Osteocyte (in vitro differentiated cells): ENCODE measurements at places on chromosomes 1 and 21. TPM values are rescaled to one million over a fixed set of nuclear protein-coding genes. Genes with fewer than 3 reads are reported as not detected.

The POU3F1 gene
- total RNA-seq, result 1.5 and 1.8 TPM in 2 replicates

The TMPRSS2 gene
- total RNA-seq, result 0.21 and 1.7 TPM in 2 replicates

DNA sequence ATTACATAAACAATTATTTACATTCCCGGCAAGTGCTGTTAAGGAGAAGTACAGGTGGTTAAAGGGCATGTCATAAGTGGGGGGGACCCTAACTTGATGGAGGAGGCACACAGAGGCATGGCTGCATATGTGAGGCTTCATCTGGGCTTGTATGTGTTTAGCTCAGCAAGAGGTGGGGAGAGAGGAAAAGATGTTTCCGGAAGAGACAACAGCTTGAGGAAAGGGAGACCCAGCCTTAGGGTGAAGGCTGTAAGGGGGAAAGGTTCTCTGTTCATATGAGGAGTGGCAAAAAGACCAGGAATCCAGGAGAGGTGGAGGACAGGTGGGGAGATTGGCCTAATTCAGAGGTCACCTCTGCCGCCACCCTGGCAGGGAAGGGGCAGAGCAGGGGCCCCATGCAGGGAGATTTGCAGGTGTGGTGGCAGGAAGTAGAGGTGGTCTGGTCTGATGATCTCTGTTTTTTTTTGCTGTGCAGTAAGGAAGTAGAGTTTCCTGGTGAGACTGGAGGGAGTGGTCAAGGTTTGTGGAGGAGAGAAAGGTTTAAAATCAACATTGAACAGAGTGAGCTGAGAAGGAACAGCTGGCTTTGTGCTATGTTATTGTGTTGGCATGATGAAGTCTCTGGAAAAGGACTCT, 9.0 kb downstream of the TRAF5 start:
- DNase-seq, result no peak

- DNase-seq, result no peak
Measured at GRCh38 chr1:85283475-85284199, 7.2 kb upstream of the BCL10 start.

DNA sequence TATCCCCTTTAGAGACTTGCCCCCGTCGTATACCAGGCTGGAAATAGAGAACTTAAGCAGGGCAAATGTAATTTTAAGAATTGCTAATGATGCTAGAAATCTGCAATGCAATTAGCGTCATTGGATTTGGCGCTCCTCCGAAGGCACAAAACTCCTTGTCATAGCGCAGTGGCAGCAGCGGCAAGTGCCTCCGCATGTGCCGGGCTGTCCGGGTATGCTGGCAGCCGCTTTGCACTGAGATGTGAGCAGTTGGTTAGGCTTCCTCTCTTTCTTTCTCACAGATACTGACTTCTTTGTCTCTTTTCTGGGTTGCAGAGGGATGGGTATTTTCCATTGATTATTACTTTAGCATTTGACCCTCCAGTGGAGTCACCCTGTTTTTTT, 193.4 kb upstream of the LMO4 start:
- no peak for DNase-seq

GRCh38 chr1:29096231-29096886, 27.3 kb downstream of the TMEM200B start:
- no peak for DNase-seq

DNA sequence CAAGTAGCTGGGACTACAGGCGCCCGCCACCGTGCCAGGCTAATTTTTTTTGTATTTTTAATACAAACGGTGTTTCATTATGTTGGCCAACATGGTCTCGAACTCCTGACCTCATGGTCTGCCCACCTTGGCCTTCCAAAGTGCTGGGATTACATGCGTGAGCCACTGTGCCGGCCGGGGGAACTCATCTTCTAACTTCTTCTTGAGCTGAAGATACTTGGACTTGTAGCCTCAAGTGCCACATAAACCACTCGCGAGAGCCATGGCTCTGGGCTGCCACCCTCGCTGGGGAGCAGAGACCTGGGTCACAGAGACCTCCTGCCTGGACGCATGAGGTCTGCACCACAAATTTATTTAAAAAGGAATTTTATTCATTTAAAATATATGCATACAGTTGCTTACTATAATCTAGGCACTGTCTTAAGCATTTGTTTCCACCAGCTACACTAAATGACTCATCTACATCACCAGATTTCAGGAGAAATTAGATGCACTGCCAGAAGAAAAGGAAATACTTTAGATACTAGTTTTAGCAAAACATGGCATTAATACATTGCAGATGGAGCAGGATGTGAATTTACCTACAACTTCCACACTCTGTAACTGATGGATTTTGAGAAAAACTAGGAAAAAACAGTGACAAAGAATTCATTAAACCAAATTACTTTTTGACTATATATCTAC, 29.9 kb upstream of the PUM1 start:
- no peak for DNase-seq

The PRRC2C gene
- total RNA-seq, result 152 and 179 TPM in 2 replicates

The TSPAN2 gene
- total RNA-seq, result 3.1 and 3.5 TPM in 2 replicates

GRCh38 chr1:47663286-47663685, 225.4 kb downstream of the FOXD2 start:
- DNase-seq, result no peak

- no peak for DNase-seq
Measured at GRCh38 chr1:58994664-58995063, 210.8 kb upstream of the JUN start.

The DNALI1 gene
- 9.4 and 10.5 TPM in 2 replicates for total RNA-seq

GRCh38 chr1:116510361-116510760, 60.5 kb downstream of the CD58 start:
- no peak for DNase-seq

GRCh38 chr1:89361681-89362080, 2.2 kb upstream of the GBP6 start:
- no peak for DNase-seq

The KIAA0040 gene
- total RNA-seq, result 0.73 and 1.6 TPM in 2 replicates

- DNase-seq, result no peak
Measured at GRCh38 chr1:95145493-95145892, 28.3 kb downstream of the TLCD4 start.

DNA sequence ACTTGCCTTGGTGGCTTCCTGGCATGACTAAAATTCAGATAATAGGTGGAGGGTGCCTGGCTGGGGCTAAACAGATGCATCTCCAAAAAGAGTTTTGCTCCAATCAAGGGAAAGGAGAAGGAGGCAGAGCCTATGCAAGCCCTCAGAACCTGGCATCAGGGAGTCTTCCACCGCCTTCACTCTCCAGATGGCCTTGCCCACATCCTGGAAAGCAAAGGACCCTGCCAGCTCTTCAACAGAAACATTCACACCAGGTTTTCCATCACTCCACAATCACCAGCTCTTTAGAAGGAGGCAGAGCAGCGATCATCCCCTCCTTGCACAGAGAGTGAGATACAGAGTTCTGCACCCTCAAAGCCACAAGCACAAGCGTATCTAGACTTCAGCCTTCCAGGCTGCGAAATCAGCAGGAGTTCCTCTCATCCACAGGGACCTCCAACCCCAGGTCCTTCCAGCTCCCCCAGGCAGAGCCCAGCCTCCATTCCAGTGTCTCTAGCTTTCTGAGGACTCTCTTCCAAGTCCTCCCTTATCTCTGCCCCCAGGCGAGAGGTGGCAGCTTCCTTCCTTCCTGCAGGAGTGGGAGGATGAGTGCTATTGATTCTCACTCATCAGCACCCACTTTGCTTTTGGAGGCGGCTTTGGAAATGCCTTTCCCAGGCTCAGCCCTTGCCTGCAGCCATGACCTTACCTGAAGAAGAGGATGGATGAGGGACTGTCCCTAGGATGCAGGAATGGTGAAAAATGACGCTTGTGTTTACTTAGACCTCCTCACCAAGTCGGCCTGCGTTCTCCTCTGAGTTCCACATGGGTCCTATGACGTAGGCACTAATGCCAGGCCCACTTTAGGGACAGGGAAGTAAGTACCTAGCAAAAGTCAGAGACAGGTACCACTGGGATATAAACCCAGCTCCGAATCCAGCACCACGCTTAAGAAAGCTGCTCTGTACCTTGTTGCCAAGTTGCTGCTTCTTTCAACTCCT, 75.4 kb downstream of the RIPK4 start:
- no peak for DNase-seq

The PDZK1IP1 gene
- total RNA-seq, result not detected in 2 replicates

GRCh38 chr1:225979421-225979820, 19.7 kb downstream of the SDE2 start:
- DNase-seq, result no peak

The DCDC2B gene
- total RNA-seq, result not detected in 2 replicates

GRCh38 chr21:29017639-29018237, 1.4 kb downstream of the RWDD2B start:
- DNase-seq, result no peak

- DNase-seq, result no peak
Measured at GRCh38 chr1:151516031-151516511, 4.9 kb downstream of the CGN start.

- no peak for DNase-seq
Measured at GRCh38 chr21:26632691-26633090, 59.6 kb upstream of the CYYR1 start.

GRCh38 chr1:152864443-152864842, 4.6 kb downstream of the LCE7A start:
- DNase-seq, result no peak

GRCh38 chr1:219985169-219985568, 56.8 kb upstream of the SLC30A10 start:
- DNase-seq, result no peak

GRCh38 chr1:3074800-3075199, 5.8 kb downstream of the PRDM16 start:
- no peak for DNase-seq

- no peak for DNase-seq
Measured at GRCh38 chr1:25952841-25953401, 44.9 kb downstream of the PAFAH2 start.

GRCh38 chr21:21163904-21164303, 165.7 kb downstream of the NCAM2 start:
- DNase-seq, result no peak

The VHLL gene
- total RNA-seq, result not detected in 2 replicates

DNA sequence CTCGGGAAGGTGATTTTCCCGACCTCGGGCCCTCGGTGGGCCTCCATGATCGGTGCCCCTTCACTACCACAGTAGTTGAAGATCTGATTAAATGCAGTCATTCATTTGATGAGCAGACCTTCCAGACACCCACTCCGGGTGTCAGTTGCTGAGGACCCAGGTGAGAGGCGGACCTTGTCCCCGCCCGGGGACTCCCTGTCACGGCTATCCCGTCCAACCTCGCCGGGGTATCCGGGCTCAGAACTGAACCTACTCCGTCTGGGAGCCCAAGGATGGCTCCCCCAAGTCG, 22.6 kb downstream of the RNU1-3 start:
- no peak for DNase-seq

DNA sequence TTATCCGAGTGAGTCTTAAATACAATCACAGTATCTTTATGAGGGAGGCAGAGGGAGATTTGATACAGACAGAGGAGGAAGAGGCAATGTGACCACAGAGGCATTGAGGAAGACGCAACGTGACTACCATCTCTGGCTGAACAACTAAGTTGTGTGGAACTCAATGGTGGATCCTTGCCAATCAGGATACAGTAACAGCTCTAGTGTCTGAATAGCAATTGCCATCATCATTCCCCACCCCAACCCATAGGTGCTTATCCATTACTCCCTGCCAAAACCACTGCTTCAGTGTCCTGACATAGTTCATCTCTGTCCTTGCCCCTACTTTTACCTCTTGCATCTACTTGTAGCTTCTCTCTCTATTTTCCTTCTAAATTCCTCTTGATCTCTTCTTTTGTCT, 20.5 kb upstream of the RHBDL2 start:
- DNase-seq, result no peak

The LCK gene
- total RNA-seq, result not detected in 2 replicates

- DNase-seq, result no peak
Measured at GRCh38 chr1:164640686-164641352, 81.8 kb downstream of the PBX1 start.

DNA sequence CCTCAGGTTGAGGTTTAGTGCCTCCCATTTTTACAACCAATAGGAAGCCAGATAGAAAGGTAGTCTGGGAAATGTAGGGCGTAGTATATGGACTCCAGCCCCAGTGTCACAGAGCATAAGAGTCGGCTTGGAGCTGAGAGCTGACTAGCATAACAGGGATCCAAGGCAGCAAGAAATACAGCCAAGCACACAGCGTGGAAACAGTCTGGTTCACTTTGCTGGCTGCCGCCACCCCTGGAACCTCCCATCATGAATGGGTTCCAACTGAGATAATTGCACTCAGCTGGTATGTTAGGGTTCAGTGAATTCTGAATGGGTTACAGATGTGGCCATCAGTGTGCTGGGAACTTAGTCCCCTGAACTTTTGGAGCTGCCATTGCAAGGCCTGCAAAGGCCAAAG, 76.7 kb upstream of the GPR88 start:
- no peak for DNase-seq

- no peak for DNase-seq
Measured at GRCh38 chr1:93844262-93845045, 34.6 kb downstream of the DNTTIP2 start.

- DNase-seq, result no peak
Measured at GRCh38 chr1:192702212-192702902, 66.4 kb downstream of the RGS13 start.

The CDCA8 gene
- 7.6 and 7.7 TPM in 2 replicates for total RNA-seq

GRCh38 chr1:77279929-77280328, 1.9 kb upstream of the AK5 start:
- no peak for DNase-seq

The ARMH1 gene
- total RNA-seq, result 2.7 and 3.0 TPM in 2 replicates

DNA sequence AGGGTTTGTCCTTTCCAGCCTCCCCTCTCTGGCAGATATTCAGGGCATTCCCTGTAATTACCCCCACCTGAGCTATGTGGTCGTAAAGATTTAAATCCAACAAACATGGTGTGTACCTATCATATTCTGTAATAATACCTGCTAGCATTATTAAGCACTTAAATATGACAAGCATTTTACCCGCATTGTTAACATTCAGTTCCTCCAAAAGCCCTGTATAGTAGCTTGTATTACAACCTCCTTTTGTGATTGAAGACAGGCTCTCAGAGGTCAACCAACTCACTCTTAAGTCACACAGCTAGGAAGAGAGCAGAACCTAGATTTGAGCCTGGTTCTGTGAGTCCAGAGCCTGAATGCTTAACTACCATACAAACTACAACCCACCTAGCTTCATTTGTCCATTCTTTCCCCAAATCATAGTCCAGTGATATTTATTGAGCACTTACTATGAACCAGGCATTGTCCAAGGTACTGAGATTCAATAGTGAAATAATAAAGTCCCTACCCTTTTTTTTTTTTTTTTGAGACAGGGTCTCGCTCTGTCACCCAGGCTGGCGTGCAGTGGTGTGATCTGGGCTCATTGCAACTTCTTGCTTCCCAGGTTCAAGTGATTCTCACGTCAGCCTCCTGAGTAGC, 13.8 kb upstream of the KDM4A start:
- no peak for DNase-seq

GRCh38 chr1:100731758-100732157, 12.2 kb downstream of the VCAM1 start:
- no peak for DNase-seq

GRCh38 chr1:243483071-243483771, 227.4 kb downstream of the SDCCAG8 start:
- DNase-seq, result no peak

DNA sequence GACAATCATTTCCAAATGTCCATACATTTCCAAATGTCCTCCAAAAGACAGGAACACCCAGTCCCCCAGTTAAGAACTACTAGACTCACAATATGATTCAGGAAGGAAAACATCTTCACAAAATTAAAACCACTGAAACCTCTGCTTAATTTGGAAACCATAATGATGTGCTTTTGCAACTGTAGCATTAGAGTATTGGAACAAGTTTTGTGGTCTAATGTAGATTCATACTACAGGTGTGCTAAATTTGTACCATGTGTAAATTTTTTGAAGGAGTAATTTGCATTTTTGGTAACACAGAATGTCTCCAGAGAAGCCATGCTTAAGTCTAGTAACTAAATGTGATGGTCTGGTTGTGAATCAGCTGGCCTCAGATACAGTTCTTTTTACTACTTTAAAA, 129.6 kb downstream of the DPYD start:
- DNase-seq, result no peak

GRCh38 chr1:214316593-214316992, 35.6 kb downstream of the SMYD2 start:
- DNase-seq, result no peak

The IL24 gene
- not detected in 2 replicates for total RNA-seq

The S100A9 gene
- total RNA-seq, result not detected in 2 replicates
